ENCODE measurements at places on chromosomes 1 and 21.

- DNase-seq, result no peak
These were observed 213.3 kb upstream of the ZRANB2 start for GRCh38 chr1:71294178-71294577.

- DNase-seq, result peak; percentile 80
These were observed 71.0 kb downstream of the NFASC start for GRCh38 chr1:204941421-204942338.

- DNase-seq, result no peak
These were observed 5.9 kb downstream of the MAN1C1 start for GRCh38 chr1:25622531-25622930.

DNA sequence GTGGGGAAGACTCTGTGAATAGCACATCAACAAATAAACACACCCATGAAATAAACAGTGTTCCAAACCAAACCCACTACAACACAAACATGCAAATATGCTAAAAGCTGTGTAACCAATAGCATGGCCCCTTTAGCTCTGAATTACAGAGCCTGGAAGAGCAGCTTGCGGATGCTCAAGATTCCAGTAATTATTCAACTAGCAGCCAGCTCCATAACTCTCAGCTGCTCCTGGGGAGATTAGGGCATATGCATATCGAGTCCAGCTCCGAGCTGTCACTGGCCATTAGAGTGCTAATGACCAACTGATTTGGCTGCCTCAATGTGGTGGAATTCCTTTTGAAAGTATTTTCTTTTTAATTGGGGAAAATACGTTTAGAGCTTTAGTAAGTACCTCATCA, 207.1 kb downstream of the HHAT start:
- DNase-seq, result no peak

- DNase-seq, result no peak
These were observed 39.8 kb upstream of the KIAA0040 start for GRCh38 chr1:175232335-175232734.

DNA sequence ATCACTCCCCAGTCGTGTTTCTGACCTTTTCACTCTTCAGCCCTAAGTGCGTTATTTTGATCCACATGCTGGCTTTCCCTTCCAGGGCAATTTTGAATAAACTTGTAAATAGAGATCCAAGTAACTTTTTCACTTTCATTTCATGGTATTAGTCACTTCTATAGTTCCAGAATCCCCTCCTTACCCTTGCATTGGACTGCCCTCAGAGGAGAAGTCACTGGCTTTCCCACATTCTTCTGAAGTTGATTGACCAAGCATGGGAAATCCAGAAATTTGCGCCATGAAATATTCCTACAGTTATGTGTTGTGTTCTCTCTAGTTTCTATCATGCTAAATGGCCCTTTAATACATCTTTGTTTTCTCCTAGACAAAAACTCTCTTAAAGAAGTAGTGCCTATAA, 177.3 kb upstream of the GORAB start:
- DNase-seq, result no peak

GRCh38 chr1:26705788-26706311, 10.0 kb downstream of the ARID1A start:
- no peak for DNase-seq

DNA sequence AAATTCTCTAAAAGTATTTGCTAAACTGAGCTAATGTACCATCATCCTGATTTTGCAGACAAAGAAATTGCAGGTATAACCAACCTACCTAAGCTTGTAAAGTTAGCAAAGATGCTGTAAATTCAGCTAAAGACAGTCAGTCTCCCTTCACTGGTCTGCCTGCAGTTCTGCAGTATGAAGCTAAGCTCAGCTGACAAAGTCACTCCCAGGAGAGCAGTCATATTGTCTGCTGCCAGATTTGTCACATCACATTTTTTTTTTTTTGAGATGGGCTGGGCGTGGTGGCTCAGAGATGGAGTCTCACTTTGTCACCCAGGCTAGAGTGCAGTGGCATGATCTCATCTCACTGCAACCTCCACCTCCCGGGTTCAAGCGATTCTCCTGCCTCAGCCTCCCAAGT, 8.9 kb upstream of the CMPK1 start:
- no peak for DNase-seq

- no peak for DNase-seq
These were observed 630.7 kb upstream of the PLXNA2 start for GRCh38 chr1:208874915-208875314.

GRCh38 chr1:200029822-200030152, 2.3 kb downstream of the NR5A2 start:
- DNase-seq, result no peak

DNA sequence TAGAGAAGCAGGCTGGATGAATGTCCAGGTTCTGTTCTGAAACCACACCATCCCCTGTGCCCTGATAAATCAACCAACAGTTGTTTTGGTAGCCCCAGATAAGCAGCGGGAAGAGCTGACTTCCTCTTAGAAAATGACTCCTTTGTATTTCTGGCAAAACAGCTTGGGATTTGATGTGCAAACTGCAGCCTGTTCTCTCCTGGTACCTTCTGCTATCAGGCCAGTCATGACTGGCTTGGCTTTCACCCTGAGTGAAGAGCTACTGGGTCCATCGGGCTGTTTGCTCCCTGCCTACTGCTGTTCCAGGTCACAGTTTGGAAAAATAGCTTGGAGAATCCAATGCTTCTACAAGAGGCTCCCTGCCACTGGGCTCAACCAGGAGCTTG, 116.8 kb downstream of the DTL start:
- no peak for DNase-seq

DNA sequence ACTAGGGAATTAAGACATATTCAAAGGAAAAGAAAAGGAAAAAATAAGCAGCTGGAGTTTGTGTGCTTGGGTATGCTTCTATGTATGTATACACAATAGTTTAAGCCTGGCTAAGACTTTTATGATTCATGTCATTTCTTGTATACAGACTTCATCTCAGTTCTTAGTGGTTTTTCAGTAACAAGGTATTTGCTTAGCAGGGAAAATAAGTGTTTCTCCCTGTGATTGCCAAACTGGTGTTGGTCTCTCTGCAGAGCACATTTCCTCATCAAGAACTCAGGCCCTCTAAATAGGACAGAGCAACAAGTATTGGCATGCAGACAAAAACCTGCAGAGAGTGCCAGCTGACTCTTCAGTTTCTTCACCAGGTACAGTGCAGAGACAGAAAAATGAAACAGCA, 484.4 kb upstream of the ZRANB2 start:
- no peak for DNase-seq

DNA sequence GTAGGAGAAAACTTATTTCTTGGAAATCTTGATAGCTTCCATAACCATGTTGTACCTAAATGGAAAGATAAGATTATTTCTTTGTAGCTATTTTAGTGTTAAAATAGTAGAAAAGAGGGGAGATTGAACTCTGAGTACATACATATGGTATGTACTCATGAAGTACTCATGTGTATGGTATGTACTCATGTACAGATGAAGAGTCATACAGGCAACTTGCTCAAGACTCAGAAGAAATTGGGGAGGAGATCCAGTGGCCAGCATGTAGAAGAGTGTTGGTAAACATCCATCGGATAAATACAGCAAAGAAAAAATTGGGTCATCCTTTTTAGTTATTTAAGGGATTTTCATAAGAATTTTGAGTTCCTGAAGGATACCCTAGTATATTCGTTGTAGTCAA, 29.0 kb downstream of the MDM4 start:
- no peak for DNase-seq

Data from NAMALWA (cell line).